ENCODE measurements at places on chromosomes 12 and 14.

- no peak for DNase-seq
Observed at GRCh38 chr12:53944209-53944608, 5.6 kb downstream of the HOXC13 start.

GRCh38 chr14:95327558-95328374, 8.1 kb upstream of the CLMN start:
- DNase-seq = no peak

DNA sequence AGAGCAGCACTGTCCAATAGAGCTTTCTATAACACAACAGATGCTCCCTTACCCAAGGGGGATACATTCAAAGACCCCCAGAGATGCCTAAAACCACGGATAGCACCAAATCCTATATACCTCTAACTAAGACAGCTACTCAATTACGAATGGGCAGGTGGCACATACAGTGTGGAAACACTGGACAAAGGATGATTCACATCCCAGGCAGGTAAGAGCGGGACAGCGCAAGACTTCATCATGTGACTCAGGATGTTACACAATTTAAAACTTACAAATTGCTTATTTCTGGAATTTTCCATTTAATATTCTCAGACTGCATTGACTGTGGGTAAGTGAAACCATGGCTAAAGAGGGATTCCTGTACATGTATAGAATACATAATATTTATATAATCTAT, 5.5 kb upstream of the HCFC2 start:
- DNase-seq = no peak

- no peak for DNase-seq
Observed at GRCh38 chr12:72610342-72610741, 338.2 kb downstream of the TRHDE start.

- no peak for DNase-seq
Observed at GRCh38 chr12:101108130-101108529, 101.9 kb downstream of the SLC5A8 start.

DNA sequence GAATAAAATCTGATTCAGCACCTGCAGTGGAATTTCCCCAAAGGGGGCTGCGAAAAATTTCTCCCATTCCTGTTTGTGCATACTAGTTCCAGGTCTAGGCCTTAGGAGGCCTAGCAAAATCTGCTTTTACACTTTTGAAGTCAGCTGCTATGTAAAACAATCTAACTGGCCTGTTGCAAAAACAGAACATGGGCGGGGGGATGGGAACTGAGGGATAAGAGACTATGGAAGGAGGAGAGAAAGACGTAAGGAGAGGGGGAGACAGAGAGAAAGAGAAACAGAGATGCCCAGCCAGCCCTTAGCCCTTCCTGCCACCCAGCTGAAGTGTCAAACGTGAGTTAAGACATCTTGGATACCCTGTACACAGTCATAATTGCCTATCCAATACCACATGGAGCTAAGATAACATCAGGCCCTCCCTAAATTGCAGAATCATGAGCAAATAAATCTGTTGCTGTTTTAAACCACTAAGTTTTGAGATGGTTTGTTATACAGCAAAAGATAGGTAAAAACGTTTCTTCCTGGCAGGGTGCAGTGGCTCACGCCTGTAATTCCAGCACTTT, 45.6 kb downstream of the SPTLC2 start:
- no peak for DNase-seq

DNA sequence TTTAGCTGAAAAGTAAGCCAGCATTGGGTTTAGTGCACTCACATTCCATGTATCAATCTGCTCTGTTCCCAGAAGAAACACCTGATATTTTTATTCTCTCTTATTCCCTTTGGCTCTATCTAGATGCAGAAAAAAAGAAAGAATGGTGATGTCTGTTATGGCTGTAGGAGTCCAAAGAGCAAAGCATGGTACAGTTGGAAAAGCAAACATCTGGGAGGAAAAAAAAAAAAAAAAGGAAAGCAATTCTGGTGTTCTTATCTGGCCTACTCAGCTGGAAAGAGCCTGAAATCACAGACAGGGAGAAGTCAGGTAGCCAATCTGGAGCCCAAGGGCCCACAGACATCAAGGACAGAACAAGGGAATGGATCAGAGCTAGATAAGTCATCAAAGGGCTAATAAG, 293.9 kb downstream of the DUSP6 start:
- no peak for DNase-seq

GRCh38 chr12:40137252-40137651, 31.4 kb upstream of the SLC2A13 start:
- DNase-seq = no peak

GRCh38 chr12:55703901-55704761, 3.6 kb downstream of the ITGA7 start:
- no peak for DNase-seq

DNA sequence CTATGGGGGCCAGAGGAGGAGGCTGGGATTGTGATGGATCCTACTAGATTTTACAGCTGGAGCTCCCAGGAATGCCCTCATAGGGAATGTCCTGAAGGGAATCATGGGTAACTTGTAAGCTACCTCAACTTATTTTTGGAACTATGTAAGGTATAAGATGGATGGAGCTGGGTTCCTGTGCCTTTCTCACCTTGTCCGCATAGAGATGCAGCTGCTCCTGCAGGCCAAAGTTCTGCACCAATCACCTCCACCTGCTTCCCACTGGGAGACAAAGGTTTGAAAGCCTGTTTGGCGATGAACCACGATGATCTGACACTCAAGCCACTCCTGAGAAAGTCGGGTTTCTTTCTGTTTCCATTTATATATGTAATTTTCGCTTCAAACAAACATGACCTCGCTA, 648 bp upstream of the AKAP5 start:
- DNase-seq = no peak

DNA sequence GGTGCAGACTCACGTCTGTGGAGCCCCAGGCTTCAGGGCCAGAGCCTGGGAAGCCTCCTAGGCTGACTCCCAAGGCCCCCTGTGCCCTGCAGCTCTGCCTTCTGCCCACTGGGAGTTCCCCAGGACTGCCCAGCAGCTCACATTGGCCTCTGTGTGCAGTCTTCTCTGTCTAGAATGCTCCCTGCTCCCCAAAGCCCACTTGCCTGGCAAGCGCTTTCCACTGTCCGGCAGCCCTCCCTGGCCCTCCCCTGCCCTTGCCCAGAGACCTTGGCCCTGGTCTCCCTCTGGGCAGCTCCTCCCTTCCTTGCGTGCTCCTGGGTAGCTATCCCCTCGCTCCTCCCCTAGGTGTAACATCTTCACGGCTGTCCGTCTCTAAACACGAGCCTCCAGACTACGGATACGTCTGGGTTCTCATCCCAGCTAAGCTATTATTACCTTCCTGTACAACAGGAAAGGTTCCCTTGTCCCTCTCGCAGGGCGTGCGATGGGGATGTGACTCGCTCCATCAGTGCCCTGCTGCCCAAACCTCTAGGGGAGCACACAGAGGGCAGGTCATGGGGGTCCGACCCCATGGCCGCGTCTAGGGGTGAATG, 325.5 kb upstream of the RTL1 start:
- DNase-seq = peak; percentile 43

GRCh38 chr12:66499000-66499399, 179.9 kb downstream of the GRIP1 start:
- no peak for DNase-seq

GRCh38 chr12:7190268-7191055, 976 bp downstream of the PEX5 start:
- no peak for DNase-seq

DNA sequence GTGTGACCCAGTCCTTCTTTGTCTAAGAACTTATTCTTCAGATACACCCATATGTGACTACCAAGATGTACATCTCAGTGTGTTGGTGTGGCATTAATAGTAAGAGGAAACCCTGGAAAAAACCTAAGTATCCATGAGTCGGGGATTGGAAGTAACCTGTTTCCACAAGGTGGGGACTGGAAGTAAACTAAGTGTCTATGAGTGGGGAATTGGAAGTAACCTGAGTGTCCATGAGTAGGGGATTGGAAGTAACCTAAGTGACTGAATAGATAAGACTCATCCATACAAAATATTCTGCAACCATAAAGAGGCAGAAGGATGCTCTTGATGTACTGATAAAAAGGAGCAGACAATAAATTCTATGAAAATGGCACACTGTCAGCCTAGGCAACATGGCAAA, 184.7 kb downstream of the PHETA1 start:
- DNase-seq = no peak

GRCh38 chr12:106070611-106071010, 68.1 kb downstream of the NUAK1 start:
- no peak for DNase-seq

- no peak for DNase-seq
Observed at GRCh38 chr12:23631786-23632377, 317.6 kb downstream of the SOX5 start.

Measured in ecto neural progenitor cell (in vitro differentiated cells).